ENCODE measurements at places on chromosomes 2 and 18.

- peak; percentile 43 for DNase-seq
Observed at GRCh38 chr2:207437524-207438143, 92.1 kb upstream of the CREB1 start.

DNA sequence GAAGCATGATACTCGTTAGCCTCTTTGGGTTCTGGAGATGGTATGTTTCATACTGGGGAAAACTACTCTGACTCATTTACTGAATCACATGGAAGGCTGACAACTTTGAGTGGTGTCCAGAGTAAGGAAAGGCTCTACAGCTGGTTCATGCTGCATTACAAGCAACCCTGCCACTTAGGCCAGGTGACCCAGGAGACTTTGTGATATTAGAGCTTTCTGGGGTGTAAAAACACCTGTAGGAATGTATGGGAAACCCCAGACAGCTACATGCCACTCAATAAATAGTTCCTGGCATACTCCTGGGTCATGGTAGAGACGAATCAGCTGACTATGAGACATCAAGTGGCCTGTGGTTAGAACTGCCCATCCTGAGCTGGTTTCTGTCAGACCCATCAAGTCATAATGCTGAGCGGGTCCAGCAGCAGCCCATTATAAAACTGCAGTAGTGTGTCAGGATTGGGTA lies 21.3 kb upstream of the TCF7L1 start:
- no peak for DNase-seq

DNA sequence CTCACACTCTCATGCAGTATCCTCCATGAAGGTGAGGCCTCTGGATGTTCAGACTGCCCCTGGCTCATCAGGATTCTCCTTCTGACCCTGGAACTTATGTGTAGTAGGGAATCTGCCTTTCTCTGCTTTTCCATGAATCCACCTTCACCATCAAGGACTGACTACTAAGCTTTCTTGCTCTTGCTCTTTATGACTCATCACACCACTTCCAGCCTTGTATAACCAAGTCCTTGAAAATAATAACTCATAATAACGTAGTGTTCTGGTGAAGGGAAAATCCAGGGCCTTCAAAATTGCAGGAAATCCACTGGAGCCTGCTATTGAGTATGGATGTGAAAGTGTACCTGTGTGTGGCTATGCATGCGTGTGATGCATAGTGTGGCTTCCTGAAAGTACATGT lies 11.3 kb upstream of the KCNS3 start:
- no peak for DNase-seq

DNA sequence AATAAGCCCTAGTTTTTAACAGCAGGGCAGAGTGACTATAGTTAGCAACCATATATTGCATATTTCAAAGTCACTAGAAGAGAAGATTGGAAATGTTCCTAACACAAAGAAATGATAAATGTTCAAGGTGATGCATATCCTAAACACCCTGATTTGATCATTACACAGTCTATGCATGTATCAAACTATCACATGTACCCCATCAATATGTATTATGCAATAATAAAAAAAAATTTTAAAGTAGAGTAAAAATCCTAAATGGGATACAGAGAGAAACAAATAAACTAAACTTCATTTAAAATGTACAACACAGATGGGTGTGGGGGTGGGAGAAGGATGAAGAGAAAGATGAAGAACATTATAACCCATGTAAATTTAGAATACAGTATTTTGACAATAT lies 93.9 kb downstream of the TMEM131 start:
- no peak for DNase-seq

- no peak for DNase-seq
Observed at GRCh38 chr2:26822877-26823276, 25.1 kb upstream of the DPYSL5 start.

GRCh38 chr18:42614619-42615293 lies 500.7 kb downstream of the RIT2 start:
- peak; percentile 86 for DNase-seq

GRCh38 chr2:221551864-221552263 lies 20.2 kb downstream of the EPHA4 start:
- DNase-seq, result no peak

DNA sequence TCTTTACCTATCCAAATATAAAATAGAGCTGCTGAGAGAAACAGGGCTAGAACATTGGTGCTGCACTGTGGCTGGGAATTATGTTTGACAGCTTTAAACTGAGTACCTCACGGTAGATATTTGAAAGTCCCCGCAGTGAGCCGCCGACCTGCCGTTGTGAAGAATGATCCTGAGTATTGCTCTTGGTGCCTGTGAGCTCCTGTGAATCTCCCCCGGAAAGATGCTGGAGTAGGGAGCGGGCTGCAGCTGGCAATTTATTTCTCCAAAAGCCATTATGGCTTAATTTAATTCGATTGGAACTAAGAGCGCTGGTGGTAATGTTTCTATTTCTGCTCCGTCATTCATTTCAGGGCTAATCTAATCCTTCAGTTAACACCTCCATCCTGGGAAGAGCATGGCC lies 129.4 kb upstream of the TPO start:
- no peak for DNase-seq

DNA sequence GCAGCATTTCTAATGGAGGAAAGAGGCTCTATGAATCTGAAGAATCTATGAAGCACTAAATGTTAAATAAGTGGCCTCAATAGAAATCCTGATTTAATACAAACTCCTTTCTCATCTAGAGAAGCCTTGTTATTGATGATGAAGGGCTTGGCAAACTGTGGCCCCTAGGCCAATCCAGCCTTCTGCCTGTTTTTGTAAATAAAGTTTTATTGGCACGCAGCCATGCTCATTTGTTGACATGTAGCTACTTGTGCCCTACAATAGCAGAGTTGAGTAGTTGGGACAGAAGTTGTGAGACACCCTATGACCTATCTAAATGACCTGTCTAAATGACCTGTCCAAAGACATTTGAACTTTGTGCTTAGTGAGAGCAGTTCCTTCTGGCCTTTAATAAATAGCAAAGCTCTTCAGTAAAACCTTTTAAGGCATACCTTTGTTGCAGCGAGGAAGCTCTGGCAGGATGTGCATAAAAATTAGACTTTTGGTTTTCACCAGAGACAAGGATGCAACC lies 484.4 kb upstream of the SPRED2 start:
- DNase-seq, result no peak

DNA sequence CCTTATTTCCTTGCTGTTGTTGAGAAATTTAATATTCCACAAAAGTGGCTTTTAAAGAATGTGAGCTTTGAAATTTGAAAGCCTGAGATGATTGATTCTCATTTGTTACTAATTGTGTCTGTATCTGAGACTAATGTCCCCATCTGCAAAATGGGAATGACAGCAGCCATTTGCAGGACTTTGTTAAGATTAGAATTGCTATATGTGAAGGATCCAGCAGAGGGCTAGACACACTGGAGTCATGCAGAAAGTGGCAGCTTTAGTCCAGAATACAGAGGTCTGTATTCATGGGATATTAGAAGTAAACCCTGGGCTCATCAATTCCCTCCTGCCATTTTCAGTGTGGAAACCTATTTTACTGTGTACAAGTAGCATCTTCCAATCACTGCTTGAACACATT lies 296.5 kb upstream of the GYPC start:
- no peak for DNase-seq

- no peak for DNase-seq
Observed at GRCh38 chr2:161146996-161147395, 13.2 kb upstream of the TANK start.

DNA sequence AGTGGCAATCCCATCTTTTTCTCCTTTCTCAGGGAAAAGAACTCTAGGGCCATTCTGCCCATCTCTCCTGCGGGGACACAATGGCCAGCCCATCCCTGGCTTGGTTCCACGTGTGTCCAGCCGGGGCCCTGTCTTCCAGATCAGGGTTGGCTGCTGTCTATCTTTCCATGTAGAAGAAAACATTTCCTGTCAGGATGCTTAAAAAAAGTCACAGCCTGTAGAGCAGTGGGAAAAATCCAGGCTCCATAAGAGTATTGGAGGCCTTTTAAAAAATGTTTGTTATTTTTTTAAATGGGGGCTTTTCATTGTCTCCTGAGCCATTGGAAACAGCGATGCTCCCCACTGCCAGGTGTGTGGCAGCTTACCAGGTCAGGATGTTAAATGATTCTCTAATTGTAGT lies 105.6 kb downstream of the TGFA start:
- no peak for DNase-seq

DNA sequence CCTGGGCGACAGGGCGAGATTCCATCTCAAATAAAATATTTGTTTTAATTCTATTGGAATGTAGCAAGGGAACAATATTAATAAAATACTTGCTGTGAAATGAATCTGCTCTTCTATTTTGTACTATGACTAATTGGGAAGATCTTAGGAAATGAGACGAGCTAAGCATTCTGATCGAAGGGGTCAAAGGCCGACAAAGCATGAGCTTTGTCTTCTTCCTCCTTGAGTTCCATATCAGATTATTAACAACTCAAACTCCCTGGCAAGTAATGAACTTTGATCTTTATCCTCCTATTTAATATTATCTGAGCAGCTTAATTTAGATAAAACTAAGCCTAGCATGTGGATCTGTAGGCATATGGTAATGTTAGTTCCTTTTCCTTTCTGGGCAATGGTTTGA lies 15.5 kb downstream of the GEMIN6 start:
- DNase-seq, result no peak

DNA sequence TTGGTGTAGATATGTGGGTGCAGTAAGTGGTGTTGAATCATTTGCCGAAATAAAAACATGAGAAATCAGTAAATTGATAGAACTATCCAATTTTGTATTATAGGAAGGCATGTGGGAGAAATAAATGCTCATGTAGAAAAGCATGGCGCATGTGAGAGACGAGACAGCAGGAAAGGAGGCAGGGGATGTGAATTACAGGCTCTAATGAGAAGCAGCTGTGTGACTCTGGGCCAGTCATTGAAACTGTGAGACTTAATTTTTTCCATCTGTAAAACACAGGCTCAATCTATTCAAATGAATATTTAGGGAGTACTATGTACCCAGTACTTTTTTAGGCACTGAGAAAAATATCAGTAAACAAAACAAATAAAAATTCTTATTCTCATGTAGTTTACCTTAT lies 42.6 kb upstream of the MAP3K20 start:
- no peak for DNase-seq

GRCh38 chr2:20957788-20958525 lies 85.9 kb downstream of the APOB start:
- no peak for DNase-seq

DNA sequence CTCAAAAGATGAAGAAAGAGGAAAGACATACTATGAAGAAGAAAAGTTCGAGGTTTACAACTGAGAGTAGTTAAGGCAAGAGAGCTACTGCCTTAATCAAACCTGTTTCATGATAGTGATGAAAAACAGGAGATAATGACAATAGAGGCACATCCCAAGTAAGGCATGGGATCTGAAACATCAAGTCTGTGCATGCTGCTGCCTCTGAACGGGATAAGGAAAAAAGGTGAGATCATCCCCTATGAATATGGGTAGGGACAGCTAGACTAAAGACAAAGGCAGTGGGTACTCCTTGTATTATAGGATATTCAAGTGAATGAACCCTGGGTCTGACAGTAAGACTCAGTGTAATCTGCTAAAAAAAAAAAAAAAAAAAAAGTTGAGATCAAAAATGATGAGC lies 3.0 kb downstream of the EXOC6B start:
- no peak for DNase-seq

DNA sequence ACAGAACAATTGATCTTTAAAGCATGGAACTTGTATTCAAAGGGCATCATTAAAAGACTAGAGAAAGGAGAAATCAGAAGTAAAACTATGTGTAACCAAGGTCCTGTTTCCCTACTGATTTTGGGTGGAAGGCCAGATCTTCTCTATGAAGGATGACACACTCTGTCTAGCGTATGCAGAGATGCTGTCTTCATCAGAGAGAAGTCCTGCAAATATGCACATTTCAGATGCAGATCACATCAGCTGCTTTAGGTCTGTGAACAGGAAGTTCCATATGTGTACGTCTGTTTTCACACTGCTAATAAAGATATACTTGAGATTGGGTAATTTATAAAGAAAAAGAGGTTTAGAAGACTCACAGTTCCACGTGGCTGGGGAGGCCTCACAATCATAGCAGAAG lies 857.3 kb downstream of the CNTNAP5 start:
- DNase-seq, result no peak

DNA sequence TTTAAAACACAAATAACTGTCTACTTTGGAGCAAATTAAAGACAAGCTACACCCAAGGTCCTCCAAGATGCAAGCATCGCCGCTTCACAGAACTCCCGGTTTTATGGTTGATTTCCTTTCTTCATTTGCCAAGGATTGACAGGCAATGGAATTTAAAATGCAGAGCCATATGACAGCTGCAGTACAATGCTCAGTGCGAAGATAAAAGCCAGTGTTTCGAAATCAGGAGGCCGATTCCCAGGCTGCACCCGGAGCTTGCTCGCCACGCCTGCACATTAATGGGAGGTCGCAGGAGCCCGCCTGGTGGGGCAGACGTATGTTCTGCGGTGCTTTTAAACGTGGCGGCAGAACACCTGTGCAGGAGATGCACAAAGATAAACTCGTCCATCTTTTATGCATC lies 727.6 kb upstream of the SOX11 start:
- no peak for DNase-seq

DNA sequence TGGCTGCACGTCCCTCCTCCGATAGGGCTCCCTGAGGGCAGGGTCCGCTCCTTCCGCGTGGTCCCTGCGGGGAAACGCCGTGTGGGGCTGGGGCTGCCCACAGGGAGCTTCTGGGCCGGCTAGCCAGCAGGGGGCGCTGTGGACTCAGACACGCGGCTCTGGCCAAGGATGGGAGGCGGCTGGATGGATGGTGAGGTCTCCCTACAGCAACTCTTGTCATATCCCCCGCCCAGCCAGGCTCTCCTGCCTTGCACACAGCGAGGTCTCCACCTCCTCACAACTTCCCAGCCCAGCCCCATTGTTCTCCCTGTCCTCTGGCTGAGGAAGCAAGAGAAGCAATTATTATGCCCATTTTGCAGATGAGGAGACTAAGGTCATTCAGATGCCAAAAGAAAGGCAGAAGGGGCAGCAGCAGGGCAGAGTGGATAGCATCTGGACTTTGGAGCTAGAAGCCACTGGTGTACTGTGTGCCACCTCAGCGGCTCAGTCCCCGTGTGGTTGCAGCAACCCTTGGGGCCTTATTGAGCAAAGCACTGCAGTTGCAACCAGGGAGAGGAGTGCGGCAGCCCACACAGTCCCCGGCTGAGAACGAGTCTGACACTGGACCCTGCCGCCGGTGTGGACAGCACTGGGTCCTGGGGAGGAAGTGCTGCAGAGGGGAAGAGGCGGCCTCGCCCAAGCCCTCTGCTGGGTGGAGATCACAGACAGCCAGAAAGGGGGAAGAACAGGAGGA lies 99.0 kb downstream of the ZFP36L2 start:
- DNase-seq, result no peak

GRCh38 chr18:76803814-76804213 lies 18.5 kb upstream of the ZNF236 start:
- peak; percentile 42 for DNase-seq

GRCh38 chr2:201018636-201019035 lies 52.8 kb downstream of the HYCC2 start:
- no peak for DNase-seq

GRCh38 chr18:5195656-5196055 lies 1.4 kb downstream of the AKAIN1 start:
- no peak for DNase-seq

All from NCI-H1092 (cell line).